ENCODE measurements at places on chromosomes 11 and 22. TPM values are rescaled to one million over a fixed set of nuclear protein-coding genes. Genes with fewer than 3 reads are reported as not detected.

Gene OR56A1
- total RNA-seq = 0.03 TPM

Gene VEGFB
- 77.6 TPM for total RNA-seq

Gene BIRC3
- 110 TPM for total RNA-seq

Gene CCDC87
- 1.0 TPM for total RNA-seq

Gene WNT7B
- total RNA-seq = 1.6 TPM

Gene VWCE
- total RNA-seq = 1.2 TPM

Gene CCDC15
- 1.5 TPM for total RNA-seq

Gene PKP3
- 3.6 TPM for total RNA-seq

Gene MAJIN
- total RNA-seq = not detected

Gene TMPRSS4
- 234 TPM for total RNA-seq

Gene TTC28
- 40.2 TPM for total RNA-seq

Gene OR2D2
- 0.60 TPM for total RNA-seq

Gene OR4C13
- not detected for total RNA-seq

Gene DEUP1
- total RNA-seq = 0.57 TPM

Gene OR8A1
- not detected for total RNA-seq

Gene TMEM86A
- total RNA-seq = 7.4 TPM

Gene DGAT2
- total RNA-seq = 1.4 TPM

Gene TTC12
- total RNA-seq = 34.4 TPM

Gene CHRNA10
- 1.2 TPM for total RNA-seq

Gene IL10RA
- total RNA-seq = 37.2 TPM

Gene PDGFD
- 12.2 TPM for total RNA-seq

Gene KCNK4
- not detected for total RNA-seq

Gene PGR
- 1.3 TPM for total RNA-seq

Gene OR4A16
- total RNA-seq = not detected

Data from kidney (tissue), 22 donors.